ENCODE measurements at places on chromosomes 5 and 9. TPM values are rescaled to one million over a fixed set of nuclear protein-coding genes. Genes with fewer than 3 reads are reported as not detected.

KIF12 gene
- 21.5 TPM for total RNA-seq

TMEM250 gene
- total RNA-seq = 23.8 TPM

TEX10 gene
- 25.1 TPM for total RNA-seq

WDR38 gene
- total RNA-seq = not detected

C9orf40 gene
- 2.5 TPM for total RNA-seq

PTGDS gene
- total RNA-seq = 39.5 TPM

IL5 gene
- not detected for total RNA-seq

SPATA31A3 gene
- not detected for total RNA-seq

PLPP7 gene
- 2.9 TPM for total RNA-seq

ZNF454 gene
- 4.2 TPM for total RNA-seq

- DNase-seq = no peak
These were observed 145.4 kb downstream of the CD180 start for GRCh38 chr5:67051164-67051563.

DNA sequence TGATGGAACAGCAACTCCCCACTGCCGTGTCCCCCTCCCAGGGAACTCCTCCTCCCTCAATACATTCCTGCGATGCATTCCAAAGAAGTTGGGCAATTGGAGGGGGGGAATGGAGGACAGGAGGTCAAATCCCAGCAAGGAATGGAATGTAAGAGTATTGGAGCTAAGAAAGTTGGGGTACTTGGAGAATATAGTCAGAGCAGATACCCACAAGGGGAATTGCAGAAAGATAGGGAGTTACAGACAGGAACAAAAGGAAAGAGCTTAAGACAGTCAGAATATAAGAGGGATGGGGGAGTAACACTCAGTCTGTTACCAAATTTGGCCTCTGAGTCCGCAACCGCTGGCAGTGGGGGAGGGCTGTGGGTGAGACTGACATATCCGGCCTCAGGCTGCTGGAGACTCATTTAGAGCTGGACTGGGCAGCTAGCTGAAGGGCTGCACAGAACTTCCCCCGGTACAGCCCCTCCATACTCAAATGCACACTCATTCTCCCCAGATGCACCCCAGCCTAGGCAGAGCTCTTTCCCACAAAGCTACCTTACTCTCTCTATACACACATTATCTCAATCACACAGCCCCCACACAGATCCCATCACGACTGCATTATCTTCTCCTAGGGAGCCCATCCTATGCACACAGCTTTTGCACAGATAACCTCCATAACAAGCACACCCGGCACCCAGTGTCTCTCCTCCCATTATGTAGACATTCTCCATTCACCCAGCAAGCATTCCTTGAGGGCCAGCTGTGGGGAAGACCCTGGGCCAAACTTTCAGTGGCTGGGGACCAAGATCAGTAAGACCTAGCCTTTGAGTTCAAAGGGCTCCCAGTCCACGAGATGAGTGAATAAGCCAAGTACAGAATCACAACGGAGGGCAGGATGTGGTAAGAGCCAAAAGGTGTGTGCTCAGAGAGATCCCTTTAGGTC is 3.7 kb downstream of the TLN1 start:
- peak; percentile 68 for DNase-seq

DNA sequence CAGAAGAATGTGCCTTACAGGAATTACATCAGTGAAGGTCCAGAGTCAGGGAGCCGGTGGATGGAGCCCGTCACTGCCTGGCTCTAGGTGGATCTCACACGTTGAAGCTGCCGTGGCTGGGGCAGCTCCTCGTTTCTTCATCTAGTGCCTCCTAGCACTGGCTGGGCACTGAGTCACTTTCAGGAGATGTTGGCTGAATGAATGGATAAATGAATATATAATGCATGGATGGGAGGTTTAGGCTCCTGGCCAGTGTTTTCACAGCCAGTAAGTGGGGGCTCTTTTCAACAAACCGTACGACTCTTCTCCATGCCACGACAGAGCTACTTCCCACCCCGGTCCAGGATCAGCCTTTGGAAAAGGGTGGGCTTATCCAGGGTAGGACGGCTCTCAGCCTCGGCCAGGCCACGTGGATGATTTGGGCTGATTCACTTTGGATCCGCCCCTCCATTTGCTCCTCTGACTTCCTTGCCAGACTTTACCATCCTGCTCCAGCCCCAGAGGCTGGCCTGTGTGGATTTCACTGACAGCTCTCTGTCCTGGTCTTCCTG is 1.3 kb upstream of the SH3PXD2B start:
- peak; percentile 47 for DNase-seq

DNA sequence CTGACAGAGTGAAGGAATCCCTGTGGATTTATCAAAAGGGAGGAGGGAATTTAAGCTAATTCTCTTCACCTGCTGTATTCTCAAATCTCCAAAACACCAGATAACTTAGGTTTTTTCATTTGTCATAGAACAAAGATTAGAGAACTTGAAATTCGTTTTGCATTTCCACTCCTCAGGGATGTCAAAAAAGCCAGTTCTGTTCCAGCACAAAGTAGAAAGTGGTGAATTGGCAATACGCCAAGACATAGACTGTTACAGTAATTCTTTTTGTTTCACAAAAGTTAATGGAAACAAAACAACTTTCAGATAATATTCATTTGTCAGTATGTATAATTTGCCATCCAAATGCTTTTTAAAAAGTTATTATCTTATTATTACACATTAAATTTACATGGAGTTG is 15.0 kb downstream of the S1PR3 start:
- DNase-seq = no peak

- no peak for DNase-seq
These were observed 67.1 kb downstream of the GRAMD2B start for GRCh38 chr5:126490167-126490940.

DNA sequence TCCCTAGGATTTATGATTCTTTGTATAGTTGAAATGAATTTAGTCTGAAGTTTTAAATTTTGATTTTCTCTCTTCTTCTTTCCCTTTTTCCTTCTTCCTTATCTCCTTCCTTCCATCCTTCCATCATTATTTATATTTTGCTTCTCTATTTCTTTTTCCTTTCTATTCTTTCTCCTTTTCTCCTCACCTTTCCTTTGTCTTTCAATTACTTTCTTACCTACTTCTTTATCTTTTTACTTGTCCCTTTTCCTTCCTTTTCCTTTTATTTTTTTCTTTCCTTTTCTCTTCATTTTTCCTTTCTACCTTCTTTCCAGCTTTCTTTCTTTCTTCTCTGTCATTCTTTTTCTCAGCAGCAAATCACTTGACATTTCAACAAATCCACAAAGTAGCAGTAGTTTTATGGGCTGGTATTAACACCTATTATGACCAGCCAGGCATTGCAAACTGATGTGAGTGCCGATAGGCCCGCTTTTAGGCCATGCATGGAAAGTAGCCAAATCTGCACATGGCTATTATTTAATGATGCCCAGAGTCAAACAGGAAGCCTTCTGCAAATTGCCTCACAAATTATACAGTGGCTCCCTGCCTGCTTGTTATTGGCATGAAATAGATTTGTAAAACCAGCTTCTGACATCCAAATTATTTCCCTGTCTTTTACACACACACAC is 37.1 kb upstream of the NR3C1 start:
- no peak for DNase-seq

DNA sequence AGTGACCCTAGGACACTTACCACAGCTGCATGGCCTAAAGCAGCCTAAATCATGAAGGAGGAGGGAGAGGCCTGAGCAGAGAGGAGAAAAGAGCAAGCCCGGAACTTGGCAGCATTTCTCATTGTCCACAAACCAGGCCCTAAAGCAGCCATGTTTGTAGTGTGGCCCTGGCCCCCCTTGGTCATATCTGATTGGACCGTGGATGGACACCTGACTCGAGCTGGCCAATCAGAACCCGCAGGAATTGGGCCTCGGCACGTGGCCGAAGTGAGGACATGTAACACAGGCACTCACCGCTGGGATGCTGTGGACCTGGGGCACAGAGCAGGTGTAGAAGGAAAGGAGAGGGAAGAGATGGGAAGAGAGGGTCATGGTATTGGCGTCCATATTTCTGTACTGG is 56.9 kb downstream of the ASS1 start:
- no peak for DNase-seq

DNA sequence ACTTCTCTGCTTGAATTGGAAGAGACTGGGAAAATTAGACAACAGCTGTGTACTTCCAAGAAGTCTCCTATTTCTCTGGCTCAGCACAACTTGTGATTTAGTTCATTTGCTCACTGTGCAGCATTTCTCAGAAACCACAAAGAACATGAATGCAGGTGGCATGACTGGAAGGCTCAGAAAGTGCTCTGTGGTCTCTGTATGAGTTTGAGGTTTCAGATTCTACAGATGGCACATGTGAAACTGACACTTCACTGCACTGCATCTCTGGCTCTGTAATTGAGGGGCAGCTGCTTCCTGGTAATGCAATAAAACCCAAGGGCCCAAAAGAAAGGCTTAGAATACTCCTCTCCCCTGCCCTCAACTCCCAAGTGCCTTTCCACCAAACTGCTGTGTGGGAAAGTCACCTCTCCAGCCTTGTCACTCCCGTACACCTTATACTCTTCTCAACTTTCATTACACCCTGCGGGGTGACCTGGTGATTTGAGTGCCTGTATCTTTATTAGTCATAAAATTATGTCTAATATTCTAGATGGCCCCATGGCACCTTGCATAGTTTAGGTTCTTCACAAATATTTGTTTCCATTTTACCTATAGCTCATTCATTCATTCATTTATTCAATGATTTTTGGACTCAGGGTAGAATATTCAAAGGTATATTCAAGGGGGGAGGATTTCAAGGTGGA is 82.5 kb downstream of the ESM1 start:
- DNase-seq = no peak

GRCh38 chr5:113147101-113147508 is 170.5 kb downstream of the DCP2 start:
- DNase-seq = no peak

DNA sequence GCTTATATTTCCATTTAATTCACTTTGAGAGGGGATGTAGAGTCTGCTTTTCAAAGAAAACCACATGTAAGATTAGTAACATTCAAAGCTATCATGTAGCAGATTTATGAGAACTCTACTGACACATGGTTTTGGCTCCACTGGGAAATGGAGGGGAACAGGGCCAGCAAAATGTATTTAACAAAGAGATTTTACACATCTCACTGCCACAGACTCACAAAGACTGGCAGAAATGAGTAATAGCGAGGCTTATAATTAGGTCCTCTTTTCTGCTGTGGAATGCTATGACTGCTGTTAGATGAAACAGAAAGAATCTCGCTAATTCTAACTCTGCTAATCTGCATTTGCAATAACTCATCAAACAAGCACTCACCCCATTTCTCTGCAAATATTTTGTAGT is 4.5 kb downstream of the DAP start:
- no peak for DNase-seq

DNA sequence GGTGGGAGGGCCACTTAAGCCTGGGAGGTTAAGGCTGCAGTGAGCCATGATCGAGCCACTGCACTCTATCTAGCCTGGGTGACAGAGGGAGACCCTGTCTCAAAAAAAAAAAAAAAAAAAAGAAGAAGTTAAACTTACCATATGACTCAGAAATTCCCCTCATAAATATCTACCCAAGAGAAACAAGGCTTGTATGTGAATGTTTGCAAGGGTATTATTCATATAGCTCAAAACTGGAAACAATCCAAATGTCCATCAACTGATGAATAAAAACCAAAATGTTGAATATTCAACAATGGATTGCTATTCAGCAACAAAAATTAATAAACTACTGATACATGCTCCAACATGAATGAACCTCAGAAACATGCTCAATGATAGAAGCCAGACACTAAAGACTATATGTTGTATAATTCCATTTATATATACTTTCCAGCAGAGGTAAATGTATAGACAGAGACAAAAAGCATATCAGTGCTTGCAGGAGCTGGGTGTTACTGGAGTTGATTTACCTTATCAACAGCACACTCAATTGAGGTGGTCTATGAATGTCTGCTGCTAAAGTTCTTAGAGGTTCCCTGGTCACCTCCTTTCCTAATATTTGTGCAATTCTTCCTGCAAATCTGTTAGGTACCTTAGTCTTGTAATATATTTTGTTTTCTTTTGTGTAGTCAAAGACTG is 5.3 kb upstream of the SREK1 start:
- no peak for DNase-seq

DNA sequence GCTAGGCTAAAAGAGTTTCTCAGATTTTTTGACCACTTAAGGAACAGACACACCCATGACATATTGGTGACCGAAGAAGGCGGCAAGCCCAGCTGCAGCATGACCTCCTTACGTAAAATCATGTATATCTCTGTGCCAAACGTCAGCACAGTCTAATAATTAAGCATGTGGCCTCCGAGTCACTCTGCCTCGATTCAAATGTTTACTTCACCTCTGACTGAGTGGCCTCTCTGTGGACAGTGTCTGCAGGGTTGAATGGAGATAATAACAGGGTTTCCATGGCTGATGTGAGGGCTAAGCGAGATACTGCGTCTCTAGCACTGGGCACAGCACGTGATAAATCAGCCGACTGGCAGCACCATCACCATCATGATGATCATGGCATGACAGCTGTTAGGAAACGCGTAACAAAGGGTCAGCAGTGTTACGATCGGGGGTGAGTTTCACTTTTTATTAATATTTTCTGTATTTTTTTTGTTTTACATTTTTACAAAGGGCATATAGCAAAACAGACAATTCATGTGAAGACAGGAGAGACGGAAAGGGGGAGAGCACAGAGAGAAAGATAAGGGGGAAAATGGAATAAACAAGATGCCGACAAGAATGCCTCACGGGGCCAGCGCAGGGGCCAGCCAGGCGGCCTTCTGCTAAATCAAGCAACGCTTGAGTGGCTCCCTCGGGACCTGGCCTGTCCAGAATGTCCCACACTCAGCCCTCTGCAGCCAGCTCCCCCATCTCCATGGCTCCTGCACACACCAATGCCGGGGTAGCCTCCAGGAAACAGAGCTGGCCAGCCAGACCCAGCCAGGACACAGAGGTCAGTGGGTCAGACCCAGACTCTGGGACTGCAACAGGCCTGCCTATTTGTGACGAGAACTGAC is 60.3 kb downstream of the ADAMTS2 start:
- DNase-seq = peak; percentile 43

- DNase-seq = no peak
These were observed 265.8 kb upstream of the TRPC7 start for GRCh38 chr5:136631186-136631585.

DNA sequence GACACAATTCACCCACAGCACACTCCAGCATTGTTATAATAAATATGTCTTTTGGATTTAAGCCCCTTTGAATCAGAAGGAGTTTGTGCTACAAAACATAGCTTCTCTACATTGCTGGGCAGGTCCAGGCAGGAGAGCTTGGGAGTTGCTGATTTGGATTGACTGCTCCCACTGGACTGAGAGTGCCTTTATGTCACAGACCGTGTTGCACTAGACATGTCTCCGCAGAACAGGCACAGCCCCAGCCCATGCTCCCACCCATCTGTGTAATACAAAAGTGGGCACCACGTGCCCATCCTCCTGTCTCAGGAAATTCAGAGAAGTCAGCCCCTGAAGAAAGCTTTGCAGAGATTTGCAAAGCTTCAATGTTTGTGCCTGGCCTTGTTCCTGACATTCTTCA is 117.1 kb downstream of the MED10 start:
- DNase-seq = no peak

GRCh38 chr9:96448546-96449170 is 1.3 kb upstream of the HABP4 start:
- DNase-seq = no peak
